Kidney epithelial cell (primary cell): ENCODE measurements at places on chromosomes 1 and 21. TPM values are rescaled to one million over a fixed set of nuclear protein-coding genes. Genes with fewer than 3 reads are reported as not detected.

Gene PITHD1
- total RNA-seq: 33.6 and 37.6 TPM in 2 replicates

DNA sequence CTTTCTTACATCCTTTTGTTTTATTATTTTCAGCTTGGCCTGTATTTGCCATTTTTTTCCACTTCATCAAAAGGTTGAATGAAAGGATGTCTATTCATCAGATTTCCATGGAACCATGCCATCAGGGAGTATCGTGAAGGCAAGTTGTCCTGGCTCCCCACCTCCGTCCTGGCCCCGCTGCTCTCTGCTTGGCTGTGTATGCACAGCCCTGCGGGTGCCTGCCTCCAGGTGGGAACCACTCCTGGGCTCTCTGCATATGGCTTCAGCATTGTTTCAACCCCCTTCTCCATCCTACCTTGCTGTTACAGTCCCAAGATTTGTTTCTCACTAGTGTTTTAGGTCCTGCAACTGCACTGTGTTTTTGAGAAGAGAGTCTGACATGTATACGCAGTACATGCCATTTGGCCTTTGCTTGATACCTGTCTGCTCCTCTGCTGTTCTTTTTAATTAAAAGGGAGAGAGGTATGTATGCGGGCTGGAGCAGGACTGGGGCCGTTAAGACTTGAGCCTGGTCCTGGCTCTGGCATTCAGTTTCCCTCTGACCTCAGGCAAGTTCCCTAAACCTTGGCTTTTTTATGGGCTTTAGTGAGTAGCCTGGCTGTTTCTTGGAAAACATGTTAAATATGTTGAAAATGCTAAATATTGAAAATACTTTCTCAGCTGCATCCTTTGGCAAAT is 69.9 kb upstream of the GCLM start:
- no peak for DNase-seq

Gene OR2T35
- not detected in 2 replicates for total RNA-seq

DNA sequence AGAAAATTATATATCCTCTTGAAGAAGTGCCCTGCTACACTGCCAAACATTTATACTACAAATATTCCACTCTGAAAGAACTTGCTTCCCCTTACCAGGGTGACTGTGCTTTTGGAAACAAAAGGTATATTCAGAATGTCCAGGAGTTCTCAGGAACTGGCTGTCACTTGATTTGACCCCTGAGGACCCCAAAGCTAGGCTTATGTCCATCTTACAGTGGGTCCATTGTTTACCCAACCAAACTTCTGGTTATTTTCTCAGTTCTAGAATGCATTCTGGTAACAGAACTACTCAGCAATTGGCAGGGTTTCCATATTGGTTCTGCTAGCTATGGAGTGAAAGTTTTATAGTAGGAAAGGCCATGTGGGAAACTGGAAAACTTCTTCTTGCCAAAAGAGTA is 207.1 kb upstream of the KCTD3 start:
- DNase-seq: no peak

Gene CD247
- total RNA-seq: not detected in 2 replicates

- DNase-seq: no peak
Observed at GRCh38 chr1:15231714-15232201, 15.3 kb upstream of the FHAD1 start.

GRCh38 chr1:57857809-57858208 is 433.9 kb upstream of the DAB1 start:
- DNase-seq: no peak

DNA sequence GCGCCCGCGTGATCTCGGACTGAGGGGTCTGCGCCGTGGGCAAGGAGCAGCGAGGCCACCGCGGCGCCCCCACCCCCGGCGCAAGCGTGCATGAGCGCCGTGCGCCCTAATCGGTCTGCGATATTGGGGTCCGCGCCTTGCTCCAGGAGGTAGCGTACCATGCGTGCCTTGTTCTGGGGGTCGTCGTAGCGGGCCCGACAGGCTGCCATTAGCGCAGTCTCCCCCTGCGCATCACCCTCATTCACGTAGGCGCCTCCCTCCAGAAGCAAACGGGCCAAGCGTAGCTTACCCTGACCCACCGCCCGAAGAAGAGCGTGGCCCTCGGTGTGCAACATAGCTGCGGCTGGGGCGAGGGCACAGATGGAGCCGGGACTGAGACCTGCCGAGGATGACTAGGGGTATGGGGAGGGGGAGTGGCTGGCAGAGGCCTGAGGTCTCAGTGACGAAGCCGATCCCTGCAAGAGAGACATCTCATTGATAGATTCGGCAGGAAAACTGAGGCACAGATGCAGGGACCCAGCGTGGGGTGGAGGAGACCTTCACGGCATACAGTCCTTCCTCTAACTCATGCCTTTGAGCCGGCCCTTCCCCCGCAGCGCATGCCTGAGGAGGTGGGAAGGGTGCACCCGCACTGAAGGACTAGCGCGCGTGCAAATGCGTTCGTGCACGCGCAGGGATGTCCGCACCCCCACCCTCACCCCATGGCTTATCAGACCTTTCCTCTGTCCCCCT is 2.8 kb downstream of the ANKRD34A start:
- no peak for DNase-seq

Gene SLAMF7
- 0.08 and 0.21 TPM in 2 replicates for total RNA-seq

- DNase-seq: no peak
Observed at GRCh38 chr1:166391279-166392066, 224.7 kb upstream of the FAM78B start.

DNA sequence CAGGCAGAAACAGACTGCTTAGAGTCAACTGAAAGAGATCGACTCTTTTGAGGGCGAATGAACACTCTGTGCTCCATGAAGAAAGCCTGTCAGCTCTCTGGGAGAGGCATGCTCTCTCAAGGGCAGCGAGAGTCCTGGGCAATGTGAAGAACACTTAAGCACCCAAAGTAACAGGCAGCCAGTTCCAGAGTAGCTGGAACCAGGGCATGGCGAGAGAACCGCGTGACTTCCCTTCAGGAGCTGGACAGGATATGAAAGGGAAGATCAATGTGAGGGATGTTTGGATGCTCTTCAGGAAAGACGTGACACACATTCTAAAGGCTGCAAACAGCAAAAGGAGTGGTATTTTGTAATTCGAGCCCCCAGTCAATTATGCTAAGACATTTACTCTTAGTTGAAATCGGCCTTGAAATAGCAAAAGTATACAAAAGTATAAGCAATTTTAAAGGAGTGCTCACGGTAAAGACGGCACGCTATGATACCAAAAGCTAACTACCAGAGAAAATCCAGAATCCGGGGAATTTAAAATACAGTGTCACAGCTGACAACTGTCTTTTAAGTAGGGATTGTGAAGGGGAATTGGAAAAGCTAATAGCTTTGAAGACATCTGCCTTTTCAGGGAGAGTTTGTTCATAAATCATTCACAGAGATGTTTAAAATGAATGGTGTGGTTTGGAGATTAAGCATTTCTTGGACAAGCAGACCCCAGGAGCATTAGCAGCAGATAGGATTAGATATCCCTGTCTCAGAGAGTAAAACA is 20.8 kb downstream of the ADAMTS5 start:
- DNase-seq: no peak

DNA sequence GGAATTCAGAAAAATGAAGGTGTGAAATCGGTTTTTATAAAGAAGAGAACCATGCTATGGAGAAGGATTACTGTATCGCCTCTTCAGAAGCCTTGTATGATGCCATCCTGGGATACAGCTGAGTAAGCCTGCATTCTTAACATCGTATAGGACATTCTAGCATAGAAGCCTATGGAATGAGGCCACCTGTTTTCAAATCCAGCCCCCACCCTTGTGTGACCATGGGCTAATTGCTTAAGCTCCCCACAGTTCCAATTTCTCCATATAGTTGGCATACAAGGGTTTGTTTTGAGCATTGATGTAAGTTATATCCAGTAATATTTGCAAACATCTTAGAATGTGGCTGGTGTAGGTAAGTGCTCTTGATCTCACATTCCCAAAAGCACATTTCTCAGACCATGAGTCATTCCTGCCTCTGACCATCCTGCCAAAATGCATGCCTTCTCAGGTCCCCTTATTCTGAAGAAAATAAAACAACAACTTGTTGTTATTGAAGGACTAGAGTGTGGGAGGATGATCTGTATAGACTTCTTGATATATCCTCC is 1.5 kb downstream of the OR14A2 start:
- DNase-seq: no peak

- no peak for DNase-seq
Observed at GRCh38 chr1:175152006-175152652, 40.4 kb downstream of the KIAA0040 start.

Gene RPL22
- 193 and 205 TPM in 2 replicates for total RNA-seq

- DNase-seq: no peak
Observed at GRCh38 chr1:62040450-62040849, 154.2 kb upstream of the L1TD1 start.

DNA sequence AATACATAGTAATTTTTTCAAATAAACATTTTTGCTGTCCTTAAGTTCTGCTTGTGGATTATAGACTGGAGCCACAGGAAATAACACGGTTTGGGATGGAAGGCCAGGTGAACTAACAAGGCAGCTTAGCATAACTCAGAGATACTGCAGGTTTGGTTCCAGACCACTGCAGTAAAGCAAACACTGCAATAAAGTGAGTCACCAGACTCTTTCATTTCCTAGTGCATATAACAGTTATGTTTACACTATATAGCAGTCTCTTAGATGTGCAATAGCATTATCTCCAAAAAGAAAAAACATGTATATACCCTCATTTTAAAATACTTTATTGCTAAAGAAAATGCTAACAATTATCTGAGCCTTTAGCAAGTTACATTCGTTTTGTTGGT is 22.0 kb downstream of the LRRC42 start:
- DNase-seq: no peak

DNA sequence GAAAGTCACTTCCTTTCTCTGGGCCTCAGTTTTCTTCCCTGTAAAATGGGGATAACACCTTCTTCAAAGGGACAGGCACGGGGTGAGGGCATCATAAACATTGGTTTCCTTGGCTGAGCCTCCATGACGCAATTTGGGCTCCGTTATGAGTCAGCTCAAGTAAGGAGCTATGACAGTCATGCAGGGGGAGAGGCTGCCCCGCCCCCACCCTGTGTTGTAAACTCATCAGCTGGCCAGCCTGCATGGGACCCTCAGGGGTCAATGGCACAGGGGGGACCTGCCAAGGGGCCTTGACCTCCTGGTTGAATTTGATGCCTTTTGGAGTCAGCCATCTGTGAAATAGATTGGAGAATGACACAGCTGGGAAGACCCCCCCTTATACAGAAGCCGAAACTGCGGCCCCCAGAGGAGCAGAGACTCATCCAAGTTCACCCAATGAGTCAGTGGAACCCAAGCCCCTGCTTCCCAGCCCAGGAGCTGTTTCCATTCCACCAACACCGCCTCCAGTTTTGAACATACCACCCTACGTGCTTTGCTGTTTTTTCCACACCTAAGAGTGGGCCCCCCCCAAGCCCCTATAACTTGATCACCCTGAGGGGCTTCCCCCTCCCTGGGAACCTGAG is 36.8 kb upstream of the RUNX3 start:
- no peak for DNase-seq

GRCh38 chr1:89332461-89332860 is 31.4 kb upstream of the GBP6 start:
- DNase-seq: no peak

DNA sequence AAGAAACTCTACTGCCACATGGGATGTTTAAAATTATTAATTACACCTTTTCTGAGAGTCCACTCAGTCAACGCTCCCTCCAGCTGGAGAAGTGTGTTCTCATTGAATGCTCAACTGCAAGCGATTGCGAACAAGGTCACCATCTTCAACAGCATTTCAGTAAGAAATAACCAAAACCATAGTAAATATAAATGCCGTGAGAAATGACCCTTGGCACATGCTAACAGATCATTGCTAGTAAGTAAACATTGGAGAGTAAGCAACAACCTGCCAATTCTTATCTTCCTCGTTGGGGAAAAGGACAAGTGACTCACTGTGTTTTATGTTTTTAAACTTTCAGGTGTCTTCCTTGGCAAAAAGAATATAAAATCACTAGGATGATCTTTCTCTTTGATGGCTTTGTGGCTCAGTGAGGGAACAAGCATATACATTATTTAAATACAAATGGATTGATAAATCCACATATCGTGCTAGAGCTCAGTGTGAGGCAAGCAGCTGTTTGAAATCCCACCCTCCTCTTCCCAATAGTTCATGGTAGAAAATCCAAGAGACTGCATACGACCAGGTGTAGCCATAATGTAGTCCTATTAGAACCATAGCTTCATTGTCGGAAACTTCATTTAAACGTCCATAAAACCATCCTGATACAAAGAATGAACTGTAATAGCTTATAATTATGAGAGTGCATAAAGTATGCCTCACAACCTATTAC is 214.6 kb downstream of the GRIK1 start:
- DNase-seq: no peak

Gene VHLL
- total RNA-seq: not detected in 2 replicates
